ENCODE measurements at places on chromosomes 12 and 14.

GRCh38 chr12:52151153-52151836 lies 40.5 kb downstream of the KRT80 start:
- DNase-seq, result no peak

GRCh38 chr12:109513977-109514376 lies 36.5 kb downstream of the UBE3B start:
- no peak for DNase-seq

DNA sequence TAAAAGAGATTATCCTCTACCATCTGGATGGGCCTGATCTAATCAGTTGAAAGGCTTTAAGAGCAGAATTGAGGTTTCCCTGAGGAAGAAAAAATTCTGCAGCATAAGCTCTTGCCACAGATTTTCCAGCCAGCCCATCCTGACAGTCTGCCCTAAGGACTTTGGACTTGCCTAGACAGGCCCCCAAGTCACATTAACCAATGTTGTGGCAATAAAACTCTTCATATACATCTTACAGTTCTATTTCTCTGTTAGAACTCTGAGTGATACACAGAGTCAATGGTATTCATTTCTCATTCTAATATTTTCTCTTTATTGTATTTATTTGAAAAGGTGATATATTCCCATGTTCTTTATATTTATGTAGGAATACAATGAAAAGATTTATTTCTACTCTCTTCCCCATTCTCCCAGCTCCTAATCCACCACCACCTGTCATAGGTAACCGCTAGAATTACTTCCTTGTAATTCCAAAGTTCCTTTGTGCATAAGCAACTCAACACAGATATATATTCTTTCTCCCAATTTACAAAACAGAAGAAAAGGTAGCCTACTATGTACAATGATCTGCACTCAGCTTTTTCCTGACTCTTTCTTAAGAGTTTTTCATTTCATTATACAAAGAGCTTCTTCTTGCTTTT lies 182.1 kb downstream of the CAPZA3 start:
- DNase-seq, result no peak

DNA sequence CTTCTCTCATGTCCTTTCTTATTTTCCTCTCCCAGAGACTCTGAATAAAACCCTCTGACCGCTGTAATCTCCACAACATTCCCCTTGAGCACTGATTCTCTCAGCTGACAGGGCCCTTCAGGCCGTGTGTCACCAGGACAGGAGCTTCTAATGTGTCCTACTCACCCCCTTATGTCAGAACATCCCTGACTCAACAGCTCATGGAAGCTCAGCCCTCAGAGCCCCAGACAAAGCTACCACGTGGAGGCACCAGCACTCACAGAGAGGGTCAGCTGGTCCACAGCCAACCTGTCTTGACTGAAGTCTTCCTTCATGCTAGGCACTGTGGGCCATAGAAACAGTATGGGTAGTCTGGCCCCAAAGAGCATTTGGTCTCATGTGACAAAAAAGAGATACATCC lies 49.8 kb downstream of the SMUG1 start:
- no peak for DNase-seq

DNA sequence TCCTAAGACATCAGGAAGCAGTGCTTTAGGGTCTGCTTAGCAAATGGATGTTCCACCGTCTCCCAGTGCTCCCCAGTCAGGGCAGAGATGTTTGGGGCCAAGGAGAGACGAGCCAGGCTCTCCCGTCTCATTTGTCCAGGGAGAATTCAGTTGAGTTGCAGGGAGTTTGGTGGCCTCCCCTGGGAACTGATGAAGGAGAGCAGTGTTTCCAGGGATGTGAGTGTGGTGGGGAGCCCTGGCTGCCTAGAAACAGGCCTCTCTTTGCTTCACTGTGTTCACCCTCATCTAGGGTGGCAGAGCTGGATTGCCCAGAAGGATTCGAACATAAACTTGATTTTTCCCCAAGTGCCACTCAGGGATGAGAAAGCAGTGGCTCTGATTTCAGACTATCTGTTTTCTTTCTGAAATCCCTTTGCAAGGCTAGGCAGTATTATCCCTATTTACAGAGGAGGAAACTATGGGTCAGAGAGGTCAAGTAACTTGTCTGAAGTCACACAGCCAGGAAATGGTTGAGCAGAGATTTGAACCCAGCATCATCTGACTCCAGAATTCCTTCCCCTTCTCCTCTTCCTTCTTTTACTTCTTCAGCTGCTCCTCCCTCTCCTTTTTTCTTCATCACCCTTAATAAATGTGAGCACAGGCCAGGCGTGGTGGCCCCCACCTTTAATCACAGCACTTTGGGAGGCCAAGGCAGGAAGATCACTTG lies 6.6 kb downstream of the TPCN1 start:
- no peak for DNase-seq

DNA sequence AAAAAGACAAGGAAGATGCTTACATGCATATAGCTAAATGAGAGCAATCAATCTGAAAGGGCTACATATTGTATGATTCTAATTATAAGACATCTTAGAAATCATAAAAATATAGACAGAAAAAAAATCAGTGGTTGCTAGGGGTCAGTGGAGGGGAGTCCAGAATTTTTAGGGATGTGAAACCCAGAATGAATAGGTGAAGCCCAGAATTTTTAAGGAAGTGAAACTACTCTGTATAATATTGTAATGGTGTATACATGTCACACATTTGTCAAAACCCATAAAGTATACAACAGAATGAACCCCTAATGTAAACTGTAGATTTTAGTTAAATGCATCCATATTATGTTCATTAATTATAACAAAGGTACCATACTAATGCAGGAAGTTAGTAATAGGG lies 713.2 kb downstream of the FLRT2 start:
- DNase-seq, result no peak
